ENCODE measurements at places on chromosomes 3 and 15.

DNA sequence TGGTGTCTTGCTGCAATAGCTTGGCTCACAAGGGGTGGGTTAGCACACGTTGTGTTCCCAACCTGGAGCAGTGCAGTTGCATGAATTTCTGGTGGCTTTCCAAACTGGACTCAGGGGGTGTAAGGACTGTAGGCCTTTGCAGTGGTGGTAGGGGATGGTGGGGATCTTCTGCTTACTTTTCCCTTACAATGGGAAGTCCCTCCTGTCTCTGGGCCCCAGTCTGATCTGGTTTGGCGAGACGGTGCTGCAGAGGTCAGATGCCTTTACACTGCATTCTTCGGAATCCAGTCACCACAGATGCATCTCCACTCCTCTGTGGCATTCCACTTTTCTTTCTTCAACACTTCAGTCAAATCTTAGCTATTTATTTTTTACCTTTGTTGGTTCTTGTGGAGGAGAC, 132.1 kb downstream of the DOCK3 start:
- no peak for DNase-seq

GRCh38 chr3:127988770-127989557, 63.3 kb upstream of the SEC61A1 start:
- no peak for DNase-seq

DNA sequence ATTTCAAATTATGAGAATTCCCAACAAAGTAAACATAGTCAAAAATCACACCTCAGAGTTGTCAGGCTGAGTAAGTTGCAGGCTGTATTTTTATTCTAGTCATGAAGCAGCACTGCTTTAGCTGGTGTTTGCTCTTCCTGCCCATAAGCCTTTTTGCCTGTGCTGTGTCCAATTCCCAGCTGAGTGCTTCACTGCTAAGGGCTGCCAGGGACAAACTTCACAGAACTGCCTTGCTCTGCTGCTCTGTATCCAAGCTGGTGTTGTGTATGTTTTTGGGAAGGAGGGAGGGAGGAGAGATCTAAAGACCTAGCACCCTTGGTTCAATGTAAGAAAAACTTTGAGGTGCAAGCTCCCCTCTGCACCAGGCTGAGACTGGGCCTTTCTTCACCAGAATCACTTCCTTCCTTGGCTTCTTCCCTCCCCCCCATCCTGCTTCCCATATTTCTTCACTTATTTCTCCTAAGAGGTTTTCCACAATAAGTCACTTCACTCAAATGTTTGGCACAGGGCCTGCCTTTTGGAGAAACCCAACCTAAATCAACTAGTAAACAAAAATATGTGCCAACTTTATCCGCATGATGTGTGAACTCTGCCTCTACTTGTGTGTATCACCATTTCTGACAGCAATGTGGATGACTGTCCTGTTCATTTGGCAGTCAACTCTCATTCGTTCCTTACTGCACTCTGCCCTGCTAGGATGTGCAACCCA, 156.1 kb downstream of the TBL1XR1 start:
- peak; percentile 50 for DNase-seq

DNA sequence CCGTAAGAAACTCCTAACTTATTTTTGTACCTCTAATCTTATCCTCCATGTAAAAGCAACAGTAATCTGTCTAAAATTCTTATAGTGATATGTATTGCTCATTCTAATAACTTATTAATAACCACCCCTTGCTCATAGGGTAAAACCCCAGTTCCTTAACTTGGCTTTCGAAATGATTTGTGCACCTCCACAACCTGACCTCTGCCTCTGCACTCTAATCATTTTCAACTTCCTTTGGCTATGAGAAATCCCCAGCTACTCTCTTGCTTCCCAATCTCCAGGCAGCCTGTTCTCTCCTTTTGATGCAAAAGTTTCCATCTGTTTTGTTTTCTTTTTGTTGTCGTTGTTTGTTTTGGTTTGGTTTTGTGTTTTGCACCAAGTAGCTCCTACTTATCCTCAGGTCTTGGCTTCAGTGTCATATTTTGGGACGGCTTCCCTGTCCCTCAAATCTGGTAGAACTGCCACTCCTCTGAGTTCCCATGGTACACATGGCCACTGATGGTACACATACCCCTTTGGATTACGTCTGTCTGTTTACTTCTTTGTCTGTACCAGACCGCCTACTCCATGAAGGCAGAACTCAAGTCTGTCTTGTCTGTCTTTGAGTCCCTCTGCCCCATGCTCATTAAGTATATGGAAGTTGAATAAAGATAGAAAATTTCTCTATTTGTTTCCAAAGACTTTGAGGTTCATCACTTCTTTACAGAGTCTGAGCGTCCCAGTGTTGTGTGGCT, 105.6 kb upstream of the TGFBR2 start:
- no peak for DNase-seq

DNA sequence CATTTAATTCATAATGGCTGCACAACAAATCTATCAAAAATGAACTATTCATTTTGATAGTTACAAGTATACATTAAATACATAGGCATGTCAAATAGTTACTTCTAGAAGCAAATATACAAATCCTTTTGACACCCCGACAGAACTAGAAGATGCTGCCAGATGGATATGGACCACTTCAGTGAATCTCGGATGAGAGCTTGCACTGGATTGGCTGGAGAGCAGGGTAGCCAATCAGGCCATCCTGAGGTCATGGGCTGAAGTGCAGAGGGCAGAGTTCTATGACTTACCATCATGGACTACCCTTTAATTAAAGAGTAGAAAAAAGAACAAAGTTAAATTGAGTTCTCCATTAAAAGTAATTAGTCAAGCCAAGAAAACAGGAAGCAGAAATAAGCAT, 8.3 kb downstream of the CCNL1 start:
- no peak for DNase-seq

- DNase-seq = no peak
Observed at GRCh38 chr15:89174476-89174875, 46.9 kb downstream of the RLBP1 start.

DNA sequence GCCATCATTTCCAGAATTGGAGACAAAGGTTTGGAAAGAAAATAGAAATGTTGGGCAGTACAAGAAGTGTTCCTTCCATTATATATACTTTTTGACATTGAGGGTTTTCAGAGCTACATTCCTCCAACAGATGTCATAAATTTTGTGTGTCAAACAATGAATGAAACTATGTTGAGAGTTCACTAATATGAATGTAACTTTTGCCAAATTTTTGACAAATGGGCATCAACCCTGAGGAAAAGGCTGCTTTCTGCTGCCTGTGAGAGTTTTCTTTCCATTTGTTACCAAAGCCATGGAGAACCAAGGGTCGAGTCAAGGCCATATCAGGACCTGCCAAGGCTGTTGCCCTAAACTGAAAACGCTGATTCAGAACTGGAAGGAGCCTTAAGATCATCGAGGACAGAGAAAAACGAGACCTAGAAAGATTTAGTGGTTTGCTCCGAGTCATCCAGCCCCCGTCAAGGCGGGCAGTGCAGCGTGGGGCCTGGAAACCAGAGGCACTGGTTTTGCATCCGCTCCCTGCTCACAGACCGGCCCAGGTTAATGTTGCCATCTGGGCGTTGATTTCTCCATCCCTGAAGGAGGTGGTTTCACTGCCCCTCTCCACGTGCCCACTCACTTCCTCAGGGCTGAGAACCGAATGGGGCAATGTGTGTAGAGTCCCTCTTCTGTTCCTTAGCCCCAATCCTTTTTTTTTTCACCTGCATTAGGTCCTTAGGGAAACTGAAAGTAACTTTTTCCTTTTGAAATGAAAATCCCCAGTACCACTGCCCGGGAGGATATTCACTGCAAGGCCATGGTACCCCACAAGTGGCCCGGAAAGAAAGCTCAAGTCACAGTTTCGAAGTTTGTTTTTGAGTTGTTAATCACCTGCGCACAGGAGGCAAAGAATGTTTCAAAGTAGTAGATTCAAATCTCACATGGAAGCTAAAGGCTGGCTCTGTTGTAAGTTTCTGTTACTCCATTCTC, 32.8 kb downstream of the TPM1 start:
- no peak for DNase-seq

GRCh38 chr3:121948641-121949040, 54.4 kb downstream of the SLC15A2 start:
- DNase-seq = no peak

DNA sequence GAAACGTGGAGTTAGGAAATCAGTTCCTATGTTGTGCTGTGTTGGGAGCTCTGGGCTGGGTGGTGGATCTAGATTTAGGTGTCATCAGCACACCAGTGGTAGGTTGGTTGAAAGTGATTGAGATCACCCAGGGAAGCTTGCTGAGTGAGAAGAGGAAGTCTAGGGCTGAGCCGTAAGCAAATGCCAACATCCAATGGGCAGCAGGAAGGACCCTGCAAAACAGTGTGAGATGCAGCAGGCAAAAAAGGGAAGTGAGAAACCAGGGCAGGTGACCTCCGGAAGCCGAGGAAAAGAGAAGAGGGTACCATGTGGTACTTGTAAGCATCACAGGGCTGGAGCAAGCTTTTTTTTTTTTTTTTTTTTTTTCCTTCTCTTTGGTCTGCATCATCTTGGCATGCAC, 15.9 kb upstream of the COPG1 start:
- no peak for DNase-seq

DNA sequence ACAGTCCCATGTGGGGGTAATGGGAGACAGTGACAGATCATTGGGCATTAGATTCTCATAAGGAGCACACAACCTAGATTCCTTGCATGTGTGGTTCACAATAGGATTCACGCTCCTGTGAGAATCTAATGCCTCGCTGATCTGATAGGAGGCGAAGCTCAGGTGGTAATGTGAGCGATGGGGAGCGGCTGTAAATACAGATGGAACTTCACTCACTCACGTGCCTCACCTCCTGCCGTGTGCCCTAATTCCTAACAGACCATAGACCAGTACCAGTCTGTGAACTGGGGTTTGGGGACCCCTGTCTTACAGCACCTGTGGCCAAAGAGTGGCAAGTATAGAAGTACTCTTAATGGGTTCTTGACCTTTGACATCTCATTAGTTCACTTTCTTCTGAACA, 554.7 kb downstream of the FOXP1 start:
- no peak for DNase-seq

- DNase-seq = no peak
Observed at GRCh38 chr3:196517919-196518318, 2.8 kb upstream of the SMCO1 start.

GRCh38 chr3:132966374-132966773, 71.8 kb upstream of the TMEM108 start:
- DNase-seq = no peak

- no peak for DNase-seq
Observed at GRCh38 chr15:44286814-44287452, 1.6 kb upstream of the GOLM2 start.

DNA sequence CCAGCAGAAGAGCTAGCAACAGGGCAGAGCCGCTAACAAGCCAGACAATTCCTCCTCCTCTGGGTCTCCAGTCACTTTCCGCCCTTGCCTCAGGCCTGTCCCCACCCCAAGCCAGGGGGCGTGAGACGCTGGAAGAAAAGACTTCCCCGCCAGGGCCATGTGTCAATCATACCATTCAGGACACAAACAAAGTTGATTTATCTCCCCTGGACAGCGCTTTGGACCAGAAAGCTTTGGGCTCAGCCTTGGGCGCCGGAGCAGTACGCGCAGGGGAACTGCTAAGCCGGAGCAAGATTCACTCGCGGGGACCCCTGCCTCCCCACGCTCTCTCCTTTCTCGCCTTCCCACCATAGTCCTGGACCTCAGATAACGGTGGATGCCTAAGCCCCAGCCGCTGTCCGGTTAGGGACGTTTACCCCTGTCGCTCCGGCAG, 479 bp downstream of the LRRC2 start:
- no peak for DNase-seq

DNA sequence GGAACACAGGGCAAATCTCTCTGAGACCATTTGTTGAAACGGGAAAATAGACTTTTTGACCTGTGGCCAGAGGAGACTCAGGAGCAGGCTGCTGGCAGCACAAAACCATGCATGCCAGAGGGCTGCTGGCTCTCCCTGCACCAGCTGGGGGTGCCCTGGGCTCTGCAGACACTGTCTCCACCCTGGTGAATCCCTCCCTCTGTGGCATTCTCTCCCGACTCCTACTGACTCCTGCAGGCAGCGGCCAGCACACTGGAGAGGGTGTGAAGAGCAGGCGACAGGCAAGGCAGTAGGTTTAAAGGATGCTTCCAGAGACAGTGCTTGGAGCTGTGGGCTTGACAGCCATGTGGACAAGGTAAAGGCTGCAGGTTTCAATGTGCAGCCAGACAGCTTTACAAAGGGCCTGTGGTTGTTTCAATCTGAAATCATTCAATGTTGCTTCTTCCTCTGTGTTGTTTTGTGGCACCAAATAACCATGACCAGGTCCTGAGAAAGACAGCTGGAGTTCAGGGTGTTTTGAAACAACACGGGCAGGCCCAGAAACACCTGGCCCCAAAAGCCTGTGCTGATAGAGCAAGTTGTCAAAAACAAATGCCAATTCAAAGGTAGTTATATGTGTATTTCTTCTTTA, 431.0 kb upstream of the ATP10A start:
- peak; percentile 0 for DNase-seq

DNA sequence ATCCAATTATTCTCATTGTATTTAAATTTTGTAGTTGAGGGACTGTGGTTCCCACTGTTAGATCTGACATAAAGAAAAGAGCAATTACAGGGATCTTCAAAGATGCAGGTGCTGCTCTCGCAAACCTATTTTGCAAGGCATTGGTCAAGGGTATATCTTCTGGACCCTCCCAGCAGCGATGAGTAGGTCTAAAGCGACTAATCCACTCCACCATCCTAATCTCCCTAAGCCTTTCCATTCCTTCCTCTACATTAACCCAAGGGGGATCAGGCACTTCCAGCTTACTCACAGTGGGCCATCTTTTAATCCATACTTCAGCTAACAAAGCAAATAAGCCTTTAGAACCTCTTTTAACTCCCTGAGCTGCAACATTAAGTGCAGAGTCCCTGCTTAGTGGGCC, 37.0 kb upstream of the CPOX start:
- no peak for DNase-seq

DNA sequence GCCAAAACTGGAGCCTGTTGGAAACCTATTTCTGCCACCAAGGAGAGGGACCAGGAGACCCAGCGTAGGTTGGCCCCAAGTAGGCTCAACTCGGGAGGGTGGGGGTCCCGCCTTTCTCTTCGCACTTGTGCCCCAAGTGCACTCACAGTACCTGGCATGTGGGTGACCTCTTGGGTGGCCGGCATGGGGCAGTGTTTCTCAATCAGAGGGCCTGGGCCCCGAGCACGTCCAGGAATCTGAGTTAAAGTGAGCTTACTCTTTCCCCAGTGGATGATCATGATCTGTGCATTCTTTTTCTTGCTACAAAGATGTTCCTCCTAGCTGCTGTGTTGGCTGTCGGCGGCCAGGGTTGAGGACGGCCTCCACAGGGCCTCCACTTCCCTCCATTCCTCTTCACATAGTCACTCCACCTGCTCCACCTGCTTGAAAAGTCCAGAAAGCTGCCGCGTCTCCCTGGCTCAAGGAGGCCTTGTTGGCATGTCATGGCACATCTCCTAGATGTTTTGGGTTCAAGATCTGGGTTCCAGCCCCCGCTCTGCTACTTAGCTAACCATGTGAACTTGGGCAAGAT, 66.5 kb upstream of the SEC61A1 start:
- no peak for DNase-seq

Data from NCI-H510A treated with DMSO at 0.1 percent for 48 hours (cell line).